Gastrocnemius medialis (tissue), 4 donors: ENCODE measurements at places on chromosomes 2 and 18. TPM values are rescaled to one million over a fixed set of nuclear protein-coding genes. Genes with fewer than 3 reads are reported as not detected.

RNF103 gene
- 31.1 TPM for total RNA-seq

DAPL1 gene
- not detected for total RNA-seq

CNNM3 gene
- total RNA-seq, result 7.5 TPM

CNRIP1 gene
- 7.6 TPM for total RNA-seq

TLX2 gene
- not detected for total RNA-seq

ACOXL gene
- total RNA-seq, result not detected

NEU4 gene
- total RNA-seq, result 119 TPM

PAIP2B gene
- 32.6 TPM for total RNA-seq

CD302 gene
- 6.7 TPM for total RNA-seq

DNA sequence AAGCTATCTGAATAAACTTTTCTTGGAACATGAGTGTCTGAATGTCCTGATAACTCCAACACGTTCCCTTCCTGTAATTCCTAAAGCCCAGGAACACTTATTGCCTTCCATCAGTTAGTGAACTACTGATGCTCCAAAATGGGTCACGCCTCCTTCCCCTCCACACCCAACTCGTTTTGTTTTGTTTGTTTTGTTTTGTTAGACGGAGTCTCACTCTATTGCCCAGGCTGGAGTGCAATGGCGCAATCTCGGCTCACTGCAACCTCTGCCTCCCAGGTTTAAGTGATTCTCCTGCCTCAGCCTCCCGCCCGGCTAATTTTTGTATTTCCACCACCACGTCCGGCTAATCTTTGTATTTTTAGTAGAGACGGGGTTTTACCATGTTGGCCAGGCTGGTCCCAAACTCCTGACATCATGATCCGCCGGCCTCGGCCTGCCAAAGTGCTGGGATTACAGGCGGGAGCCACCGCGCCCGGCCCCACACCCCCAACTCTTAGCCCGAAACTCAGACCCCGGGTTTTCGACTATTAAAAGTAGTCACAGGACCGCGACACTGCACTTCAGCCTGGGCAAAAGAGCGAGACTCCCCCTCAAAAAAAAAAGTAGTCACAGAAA lies 774 bp downstream of the IER3IP1 start:
- no peaks in the 10 kb centered on the region for H3K36me3 ChIP-seq
- H3K4me3 ChIP-seq, result peak overlapping the region; percentile 99
- H3K27me3 ChIP-seq, result no peaks in the 10 kb centered on the region

- H3K4me3 ChIP-seq, result no peak overlapping the region
- H3K4me1 ChIP-seq, result no peaks in the 10 kb centered on the region
- no peak for DNase-seq
- no peaks in the 10 kb centered on the region for H3K27me3 ChIP-seq
- no peak overlapping the region for H3K27ac ChIP-seq
These were observed 16.8 kb downstream of the CXCR1 start for GRCh38 chr2:218149848-218150440.

- no peaks in the 10 kb centered on the region for H3K27me3 ChIP-seq
- no peaks in the 10 kb centered on the region for H3K4me1 ChIP-seq
- no peaks in the 10 kb centered on the region for H3K36me3 ChIP-seq
- DNase-seq, result no peak
- no peak overlapping the region for H3K27ac ChIP-seq
These were observed 230.9 kb upstream of the FSIP2 start for GRCh38 chr2:185507719-185508118.

DNA sequence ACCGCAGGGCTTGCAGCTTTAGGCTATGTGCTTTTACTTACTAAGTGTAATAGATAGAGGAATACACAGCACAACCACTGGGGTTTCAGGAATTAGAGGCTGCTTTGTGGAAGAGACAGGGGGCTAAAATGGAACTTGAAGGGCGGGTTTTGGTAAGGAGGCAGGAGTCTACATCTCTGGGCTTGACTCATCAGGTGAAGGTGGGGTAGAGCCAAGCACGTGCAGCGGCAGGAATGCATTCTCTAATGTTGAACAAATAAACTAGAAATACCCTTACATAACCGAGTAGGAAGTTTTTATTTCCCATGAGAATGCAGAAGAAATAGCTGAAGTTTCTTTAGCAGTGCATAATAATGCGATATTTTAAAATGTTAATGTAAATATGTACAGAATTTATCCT lies 673.8 kb upstream of the SALL3 start:
- H3K4me1 ChIP-seq, result no peaks in the 10 kb centered on the region
- H3K27me3 ChIP-seq, result no peaks in the 10 kb centered on the region
- H3K27ac ChIP-seq, result no peak overlapping the region
- no peak overlapping the region for H3K4me3 ChIP-seq

- H3K36me3 ChIP-seq, result no peaks in the 10 kb centered on the region
- H3K27me3 ChIP-seq, result no peaks in the 10 kb centered on the region
- no peak overlapping the region for H3K27ac ChIP-seq
- H3K4me3 ChIP-seq, result no peak overlapping the region
- H3K4me1 ChIP-seq, result no peaks in the 10 kb centered on the region
- DNase-seq, result no peak
These were observed 690.4 kb downstream of the RNF144A start for GRCh38 chr2:7607441-7608173.

GRCh38 chr2:134780972-134781371 lies 57.4 kb upstream of the ACMSD start:
- H3K27me3 ChIP-seq, result no peaks in the 10 kb centered on the region
- DNase-seq, result no peak
- no peaks in the 10 kb centered on the region for H3K36me3 ChIP-seq
- no peaks in the 10 kb centered on the region for H3K4me1 ChIP-seq

DNA sequence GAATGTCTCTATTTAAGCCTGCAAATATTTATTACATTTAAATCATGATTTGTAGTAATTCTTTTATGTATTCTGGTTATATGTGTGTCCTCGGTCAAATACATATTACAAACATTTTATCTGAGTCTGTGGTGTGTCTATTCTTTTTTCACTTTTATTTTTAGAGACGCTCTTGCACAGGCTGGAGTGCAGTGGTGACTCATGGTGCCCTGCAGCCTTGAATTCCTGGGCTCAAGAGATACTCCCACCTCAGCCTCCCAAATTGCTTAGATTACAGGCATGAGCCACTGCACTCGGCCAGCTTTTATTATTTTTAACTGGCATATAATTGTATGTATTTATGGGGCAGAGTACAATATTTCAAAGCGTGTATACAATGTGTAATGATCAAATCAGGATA lies 47.5 kb downstream of the ARID5A start:
- H3K4me3 ChIP-seq, result no peak overlapping the region
- DNase-seq, result no peak
- H3K4me1 ChIP-seq, result peaks cover 6% of the 10 kb centered on the region
- no peaks in the 10 kb centered on the region for H3K27me3 ChIP-seq
- no peaks in the 10 kb centered on the region for H3K36me3 ChIP-seq

DNA sequence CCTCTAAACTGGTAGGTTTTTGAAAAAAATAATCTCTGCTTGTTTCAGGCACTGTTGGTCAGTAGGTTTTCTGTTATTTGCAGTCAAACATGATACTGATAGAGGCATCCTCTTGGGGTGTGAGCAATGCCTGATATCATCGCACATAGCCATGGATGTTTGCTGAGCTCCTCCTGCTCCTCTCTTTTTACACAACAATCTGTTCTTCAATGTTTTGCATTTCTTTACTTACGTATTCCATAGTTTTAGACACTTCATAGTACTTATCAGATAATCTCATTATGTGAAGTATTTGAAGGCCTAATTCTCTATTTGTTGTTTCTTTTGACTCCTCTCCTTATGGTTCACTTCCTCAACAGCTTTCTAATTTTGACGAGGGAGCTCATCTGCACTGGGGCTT lies 23.0 kb upstream of the HS6ST1 start:
- no peak overlapping the region for H3K4me3 ChIP-seq
- no peaks in the 10 kb centered on the region for H3K36me3 ChIP-seq
- H3K4me1 ChIP-seq, result no peaks in the 10 kb centered on the region
- no peak for DNase-seq
- no peak overlapping the region for H3K27ac ChIP-seq

DNA sequence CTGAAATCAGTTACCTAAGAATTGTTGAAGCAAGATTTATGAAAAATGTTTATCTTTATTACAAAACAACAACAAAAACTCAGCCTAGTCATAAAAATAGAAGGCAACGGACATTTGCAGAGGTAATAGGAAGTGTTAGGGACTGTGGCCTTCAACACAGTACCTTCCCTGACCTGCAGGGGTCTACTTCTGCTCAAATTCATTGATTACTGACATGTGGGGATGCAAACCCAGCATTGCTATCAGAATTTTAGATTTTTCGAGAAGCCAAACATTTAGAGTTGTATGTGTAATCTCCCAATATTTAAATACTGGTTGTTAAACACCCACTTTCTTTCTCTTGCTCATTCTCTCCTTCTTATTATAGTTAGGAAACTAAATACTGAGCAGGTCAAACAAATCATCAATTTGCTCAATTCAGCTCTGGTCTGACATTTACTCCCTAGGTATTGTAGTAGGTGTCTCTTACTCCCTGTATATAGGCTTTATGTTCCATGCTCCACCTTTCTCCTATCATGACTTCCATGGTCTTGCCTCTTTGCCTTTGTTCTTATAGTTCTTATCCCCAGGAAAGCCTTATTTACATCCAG lies 198.5 kb downstream of the UBE2E3 start:
- peaks cover 14% of the 10 kb centered on the region for H3K4me1 ChIP-seq
- no peaks in the 10 kb centered on the region for H3K27me3 ChIP-seq
- no peak overlapping the region for H3K4me3 ChIP-seq
- no peak overlapping the region for H3K27ac ChIP-seq

DNA sequence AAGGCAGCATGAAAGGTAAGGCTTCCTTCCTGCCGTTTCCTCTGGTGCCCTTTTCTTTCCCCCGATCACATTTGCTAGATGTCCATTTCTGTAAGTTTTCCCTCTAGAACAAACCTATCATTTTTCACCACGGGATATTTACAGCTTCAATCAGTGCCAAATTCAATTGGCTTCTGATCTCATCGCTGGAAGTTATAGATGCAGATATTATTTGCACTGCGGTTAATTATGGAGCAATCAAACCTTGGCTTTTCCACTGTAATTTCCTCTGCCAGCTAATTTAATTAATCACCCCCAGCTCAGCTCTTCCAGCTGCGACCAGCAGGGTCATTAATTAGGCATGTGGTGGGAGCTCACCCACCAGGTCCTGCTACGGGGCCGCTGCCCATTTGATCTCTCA lies 86.1 kb downstream of the GBX2 start:
- H3K4me3 ChIP-seq, result no peak overlapping the region
- H3K27me3 ChIP-seq, result no peaks in the 10 kb centered on the region
- no peak for DNase-seq

- DNase-seq, result no peak
- H3K36me3 ChIP-seq, result no peaks in the 10 kb centered on the region
- no peaks in the 10 kb centered on the region for H3K27me3 ChIP-seq
- no peak overlapping the region for H3K27ac ChIP-seq
- no peaks in the 10 kb centered on the region for H3K4me1 ChIP-seq
These were observed 310.3 kb upstream of the HS6ST1 start for GRCh38 chr2:128628996-128629395.

DNA sequence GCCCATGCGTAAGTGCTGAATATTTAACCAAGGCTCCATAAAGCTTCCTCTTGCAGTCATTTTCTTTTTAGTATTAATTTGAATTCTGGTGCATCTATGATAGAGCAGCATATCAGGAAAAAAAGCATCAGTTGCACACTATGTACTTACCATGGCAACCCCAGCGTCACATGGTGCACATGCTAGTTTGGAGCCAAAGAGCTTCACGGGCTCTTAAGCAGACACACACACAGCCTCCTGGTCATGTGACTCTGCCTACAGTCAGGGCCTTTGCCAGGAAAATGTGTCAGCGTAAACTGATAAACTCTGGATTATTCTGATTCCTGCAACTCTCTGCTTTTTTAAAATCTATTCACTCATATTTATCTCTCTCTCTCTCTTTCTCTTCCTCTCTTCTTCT lies 30.2 kb downstream of the NYAP2 start:
- H3K27me3 ChIP-seq, result no peaks in the 10 kb centered on the region
- H3K4me1 ChIP-seq, result no peaks in the 10 kb centered on the region
- no peak overlapping the region for H3K4me3 ChIP-seq
- H3K36me3 ChIP-seq, result no peaks in the 10 kb centered on the region
- no peak overlapping the region for H3K27ac ChIP-seq

- no peaks in the 10 kb centered on the region for H3K27me3 ChIP-seq
- no peaks in the 10 kb centered on the region for H3K36me3 ChIP-seq
- H3K4me3 ChIP-seq, result no peak overlapping the region
- peaks cover 4% of the 10 kb centered on the region for H3K4me1 ChIP-seq
- no peak for DNase-seq
These were observed 484.7 kb upstream of the NRP2 start for GRCh38 chr2:205197468-205198139.

DNA sequence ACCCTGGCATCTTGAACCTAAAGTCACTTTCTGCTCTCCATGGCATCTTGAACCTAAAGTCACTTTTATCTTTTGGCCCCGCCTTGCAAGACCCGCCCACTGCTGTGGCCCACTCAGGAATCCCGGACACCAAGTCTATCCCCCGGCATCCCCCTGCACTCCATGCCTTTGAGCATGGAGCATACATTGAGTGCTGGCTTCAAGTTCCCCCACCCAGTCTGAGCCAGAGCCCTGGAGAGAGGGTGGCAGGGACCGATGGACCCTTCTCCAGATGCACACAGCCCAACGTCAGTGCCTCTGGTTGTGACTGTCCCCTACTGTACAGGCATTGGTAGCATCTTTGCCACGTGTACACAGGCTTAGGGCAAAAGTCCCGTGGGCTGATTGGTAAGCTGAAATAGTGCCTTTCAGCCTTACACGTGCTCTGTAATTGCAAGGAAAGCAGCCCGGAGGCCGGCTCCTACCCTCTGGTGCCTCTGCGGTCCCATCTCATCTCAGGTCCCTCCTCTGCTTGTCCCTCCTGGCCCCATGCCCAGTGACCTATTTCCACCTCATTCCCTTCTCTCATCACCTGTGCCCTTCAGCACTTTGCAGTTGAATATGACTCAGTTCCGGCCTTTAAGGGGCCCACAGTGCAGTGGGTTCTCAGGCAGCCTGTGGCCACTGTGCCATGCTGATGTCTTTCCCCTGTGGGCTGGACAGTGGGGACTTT lies 154.0 kb downstream of the INHBB start:
- H3K27ac ChIP-seq, result no peak overlapping the region
- H3K36me3 ChIP-seq, result no peaks in the 10 kb centered on the region
- H3K4me3 ChIP-seq, result no peak overlapping the region
- no peak for DNase-seq
- peaks cover 28% of the 10 kb centered on the region for H3K4me1 ChIP-seq

- no peaks in the 10 kb centered on the region for H3K27me3 ChIP-seq
- H3K4me3 ChIP-seq, result no peak overlapping the region
- no peak for DNase-seq
- no peak overlapping the region for H3K27ac ChIP-seq
- H3K36me3 ChIP-seq, result no peaks in the 10 kb centered on the region
- H3K4me1 ChIP-seq, result no peaks in the 10 kb centered on the region
These were observed 85.3 kb downstream of the SPP2 start for GRCh38 chr2:234135750-234136221.

GRCh38 chr2:25920336-25920735 lies 42.0 kb upstream of the ASXL2 start:
- no peak for DNase-seq
- H3K4me3 ChIP-seq, result no peak overlapping the region
- no peak overlapping the region for H3K27ac ChIP-seq
- no peaks in the 10 kb centered on the region for H3K27me3 ChIP-seq

GRCh38 chr2:121211689-121212151 lies 73.3 kb downstream of the TFCP2L1 start:
- no peak for DNase-seq
- no peaks in the 10 kb centered on the region for H3K4me1 ChIP-seq
- H3K36me3 ChIP-seq, result no peaks in the 10 kb centered on the region
- no peaks in the 10 kb centered on the region for H3K27me3 ChIP-seq
- H3K27ac ChIP-seq, result no peak overlapping the region

- DNase-seq, result no peak
- H3K27me3 ChIP-seq, result no peaks in the 10 kb centered on the region
- H3K4me1 ChIP-seq, result no peaks in the 10 kb centered on the region
- H3K27ac ChIP-seq, result no peak overlapping the region
- H3K36me3 ChIP-seq, result no peaks in the 10 kb centered on the region
These were observed 238.7 kb downstream of the TGIF1 start for GRCh38 chr18:3688690-3689089.
